ENCODE measurements at places on chromosomes 5 and 9.

- no peak for DNase-seq
These were observed 61.8 kb downstream of the GDA start for GRCh38 chr9:72211047-72211446.

GRCh38 chr5:134523543-134524271, 1.8 kb upstream of the JADE2 start:
- DNase-seq, result no peak

DNA sequence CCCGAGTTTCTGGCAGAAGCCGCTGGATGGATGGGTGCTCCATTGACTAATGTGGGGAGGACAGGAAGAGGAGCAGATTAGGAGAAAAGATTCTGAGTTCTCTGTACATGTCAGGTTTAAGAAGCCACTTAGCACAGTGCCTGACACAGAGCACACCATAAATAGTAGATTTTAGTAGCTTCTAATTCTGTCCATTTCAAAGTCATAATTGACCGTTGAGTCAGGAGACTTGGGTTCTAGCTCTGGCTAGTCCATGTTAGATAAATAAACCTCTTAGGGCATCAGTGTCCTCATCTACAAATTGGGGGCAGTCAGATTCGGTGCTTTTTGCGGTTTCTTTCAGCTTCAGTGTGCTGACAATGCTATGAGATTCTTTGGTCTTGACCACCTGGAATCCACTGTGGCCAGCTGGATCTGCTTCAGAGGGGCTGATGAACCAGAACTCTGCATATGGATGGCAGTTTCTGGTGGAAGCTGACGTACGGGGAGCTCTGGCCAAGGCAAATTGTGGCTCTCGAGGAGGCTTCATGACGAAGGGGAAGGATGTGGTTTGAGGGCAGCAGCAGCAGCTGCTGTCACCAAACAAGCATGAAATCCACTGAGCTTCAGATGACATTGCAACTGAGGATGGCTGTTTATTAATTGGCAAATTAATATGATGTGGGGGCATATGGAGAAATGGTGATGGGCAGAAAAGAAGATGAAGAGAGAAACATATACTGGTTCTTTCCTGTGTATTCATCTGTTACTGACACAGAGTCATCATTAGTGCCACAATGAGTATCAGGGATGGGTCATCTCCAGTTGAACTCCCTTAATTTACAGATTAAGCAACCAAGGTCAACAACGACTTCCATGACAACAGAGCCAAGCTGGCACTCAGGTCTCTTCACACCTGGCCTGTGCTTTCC, 134.4 kb downstream of the AOPEP start:
- DNase-seq, result no peak

GRCh38 chr5:38202741-38203140, 55.6 kb upstream of the EGFLAM start:
- DNase-seq, result no peak

GRCh38 chr9:137383784-137384756, 38.9 kb downstream of the EXD3 start:
- DNase-seq, result no peak

DNA sequence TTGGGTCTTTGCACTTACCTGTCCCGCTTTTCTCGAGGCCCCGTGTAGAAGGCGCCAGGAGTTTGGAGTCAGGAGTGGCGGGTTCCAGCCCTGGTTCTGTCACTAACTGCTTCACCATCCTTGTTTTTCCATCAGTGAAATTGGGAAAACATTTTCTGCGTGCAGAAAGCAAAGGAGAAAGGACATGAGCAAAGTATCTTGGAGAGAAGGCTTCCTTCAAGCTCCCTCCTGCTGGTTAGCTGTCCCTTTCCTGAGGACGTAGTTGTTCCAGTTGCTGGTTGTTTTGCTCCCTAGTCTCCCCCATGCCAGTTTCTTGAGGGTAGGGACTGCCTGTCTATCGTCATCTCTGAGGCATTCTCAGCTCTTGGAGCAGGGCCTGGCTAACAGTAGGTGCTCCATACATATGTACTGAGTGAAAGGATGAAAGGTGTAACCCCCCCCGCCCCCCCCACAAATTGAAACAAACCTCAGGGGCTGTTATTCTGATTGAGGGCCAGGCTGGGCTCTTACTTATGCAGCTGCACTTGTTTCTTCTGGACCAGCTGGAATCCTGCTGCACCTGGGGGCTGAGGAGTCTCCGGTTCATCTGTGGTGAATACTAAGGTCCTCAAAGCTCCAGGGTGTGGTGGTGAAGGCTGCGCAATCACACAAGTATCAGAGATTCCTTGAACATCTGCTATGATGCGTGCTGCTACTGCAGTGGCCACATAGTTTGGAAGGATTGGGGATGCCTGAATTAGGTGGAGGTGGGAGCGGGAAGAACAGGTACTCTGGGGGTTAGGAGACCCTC, 1.0 kb downstream of the SMIM3 start:
- DNase-seq, result no peak

- no peak for DNase-seq
These were observed at the start of gene PCDHGA7 for GRCh38 chr5:141382469-141383294. Gene PCDHGA7, plus strand, starts transcription at chr5:141382742. Its CDS starts 158 bp downstream, at chr5:141382900.

- DNase-seq, result no peak
These were observed 527.4 kb downstream of the CSNK1G3 start for GRCh38 chr5:124039410-124039809.

- DNase-seq, result no peak
These were observed 11.1 kb downstream of the LHX6 start for GRCh38 chr9:122217640-122218039.

DNA sequence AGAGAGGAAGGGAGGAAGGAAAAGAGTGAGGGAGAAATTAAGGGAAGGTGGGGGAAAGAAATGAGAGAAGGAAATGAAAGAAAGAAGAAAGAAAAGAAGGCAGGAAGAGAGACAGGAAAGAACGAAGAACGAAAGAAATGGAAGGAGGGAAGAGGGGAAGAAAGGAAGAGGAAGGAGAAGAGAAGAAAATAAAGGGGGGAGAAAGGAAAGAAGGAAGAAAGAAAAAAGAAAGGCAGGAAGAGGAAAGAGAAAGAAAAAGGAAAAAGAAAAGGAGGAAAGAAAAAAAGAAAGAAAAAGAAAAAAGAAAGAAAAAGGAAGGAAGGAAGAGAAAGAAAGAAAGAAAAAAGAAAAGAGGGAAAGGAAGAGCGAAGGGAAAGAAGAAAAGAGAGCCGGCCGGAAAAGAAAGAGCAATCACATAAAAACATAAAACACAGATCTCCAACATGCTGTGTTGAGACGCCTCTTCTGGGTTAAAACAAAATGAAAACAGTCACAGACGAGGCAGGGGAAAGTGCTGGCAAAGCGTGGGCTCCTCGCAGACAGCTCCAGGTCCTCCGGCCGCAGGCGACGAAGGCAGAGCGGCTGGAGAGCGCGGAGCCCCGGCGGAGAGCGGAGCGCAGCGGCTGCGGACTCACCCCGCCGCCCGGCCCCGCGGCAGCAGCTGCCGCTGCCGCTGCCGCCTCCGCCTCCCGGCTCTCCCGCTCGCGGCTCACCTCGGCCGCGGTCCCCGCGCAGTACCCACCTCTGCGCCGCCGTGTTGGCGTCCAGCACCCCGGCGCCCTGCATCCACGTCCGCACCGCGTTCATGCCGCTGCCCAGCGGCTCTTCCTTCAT, 896 bp downstream of the EBF1 start:
- no peak for DNase-seq

DNA sequence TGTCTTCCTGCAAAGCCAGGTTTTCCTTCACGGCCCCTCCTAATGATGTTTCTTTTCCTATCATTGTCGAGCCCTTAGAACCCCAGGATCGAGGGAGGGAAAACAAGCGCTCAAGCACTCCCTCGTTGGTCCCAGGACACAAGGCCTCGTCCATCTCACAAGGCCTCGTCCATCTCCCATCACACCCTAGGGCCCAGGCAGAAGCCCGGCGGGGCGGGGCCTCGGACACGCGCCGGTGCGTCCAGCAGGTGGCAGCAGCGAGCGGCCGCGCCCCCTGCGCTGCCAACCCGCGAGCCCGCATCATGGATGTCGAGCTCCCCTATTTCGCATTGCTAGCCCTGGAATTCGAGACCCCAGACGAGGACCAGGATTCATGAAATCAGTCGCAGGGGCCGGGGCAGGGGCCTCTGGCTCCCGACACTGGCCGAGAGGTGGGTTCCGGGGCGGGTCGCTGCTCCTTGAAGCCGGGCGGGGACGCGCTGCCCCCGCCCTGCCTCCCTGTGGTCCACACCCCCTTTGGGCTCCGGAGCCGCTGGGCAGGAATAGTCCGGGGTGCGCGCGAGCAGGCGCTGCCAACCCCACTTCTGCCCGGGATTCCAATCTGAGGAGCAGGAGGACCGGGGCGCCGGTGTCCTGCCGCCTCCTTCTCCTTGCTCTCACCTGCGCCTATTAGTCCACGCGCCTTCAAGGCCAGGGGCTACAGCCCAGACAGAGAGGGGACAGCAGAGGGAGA, at the start of gene ABLIM3:
Gene ABLIM3, plus strand, starts transcription at position 270 of the 733 bp plus-strand sequence. CDS start 603 bp downstream, outside the sequence.
- no peak for DNase-seq

- DNase-seq, result no peak
These were observed 7.2 kb upstream of the DNAJB5 start for GRCh38 chr9:34982361-34982760.

DNA sequence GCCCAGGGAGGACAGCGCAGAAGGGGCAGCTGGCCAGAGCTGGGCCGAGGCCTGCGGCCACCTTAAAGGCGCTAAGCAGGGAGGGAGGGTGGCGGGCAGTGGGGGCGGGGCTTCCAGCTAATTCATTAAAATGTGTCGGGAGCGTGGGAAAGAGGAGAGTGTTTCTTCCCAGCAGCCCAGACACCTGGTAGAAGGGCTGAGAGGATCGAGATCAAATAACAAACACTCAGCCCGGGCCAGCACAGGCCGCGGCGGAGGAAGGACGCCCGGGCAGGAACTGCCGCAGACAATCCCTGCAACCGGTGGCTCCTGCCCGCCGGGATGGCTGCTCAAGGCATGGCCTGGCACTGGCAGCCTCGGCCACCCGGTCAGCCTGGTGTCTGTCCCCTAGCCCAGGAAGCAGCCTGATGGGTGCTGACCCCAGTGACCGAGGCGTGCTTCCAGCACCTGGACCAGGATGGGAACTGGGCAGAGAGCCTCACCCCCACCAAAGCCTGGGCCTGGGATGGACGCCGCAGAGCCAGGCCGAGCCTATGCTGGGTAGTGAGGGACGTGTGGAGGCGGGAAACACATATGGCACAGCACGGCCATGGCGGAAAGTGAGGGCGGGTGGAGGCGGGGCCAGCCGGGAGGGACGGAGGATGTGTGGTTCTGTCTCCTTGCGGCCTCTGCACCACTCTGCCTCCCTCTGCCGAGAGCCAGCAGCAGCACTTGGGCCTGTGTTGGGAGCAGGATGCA, 3.2 kb upstream of the NRARP start:
- DNase-seq, result no peak

GRCh38 chr5:60404171-60404570, 295.8 kb downstream of the DEPDC1B start:
- no peak for DNase-seq

- DNase-seq, result no peak
These were observed 133.0 kb downstream of the ZDHHC21 start for GRCh38 chr9:14560194-14560593.

- no peak for DNase-seq
These were observed 120.1 kb upstream of the PCA3 start for GRCh38 chr9:76644171-76644570.

- no peak for DNase-seq
These were observed 54.5 kb downstream of the ELL2 start for GRCh38 chr5:95907067-95907705.

DNA sequence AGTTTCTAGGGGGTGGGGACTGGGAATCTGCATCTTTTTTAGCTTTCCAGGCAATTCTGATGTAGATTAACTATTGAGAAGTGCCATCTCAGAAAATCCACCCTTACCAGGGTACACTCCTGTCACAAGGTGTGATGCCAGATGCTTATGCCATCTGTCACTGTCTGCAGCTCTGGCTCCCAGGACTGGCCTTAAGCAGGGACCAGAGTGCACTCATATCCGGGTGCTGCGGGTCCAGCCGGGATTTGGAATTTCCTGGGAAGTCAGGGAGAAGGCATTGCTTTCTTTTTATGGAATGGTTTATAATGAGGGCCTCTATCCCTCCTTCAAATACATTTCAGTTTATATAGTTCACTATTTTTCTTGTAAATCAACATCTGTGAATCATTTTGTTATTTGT, 92.6 kb downstream of the TMEM174 start:
- DNase-seq, result no peak

GRCh38 chr5:137666901-137667300, 69.0 kb downstream of the KLHL3 start:
- no peak for DNase-seq
